ENCODE measurements at places on chromosomes 11 and 22.

DNA sequence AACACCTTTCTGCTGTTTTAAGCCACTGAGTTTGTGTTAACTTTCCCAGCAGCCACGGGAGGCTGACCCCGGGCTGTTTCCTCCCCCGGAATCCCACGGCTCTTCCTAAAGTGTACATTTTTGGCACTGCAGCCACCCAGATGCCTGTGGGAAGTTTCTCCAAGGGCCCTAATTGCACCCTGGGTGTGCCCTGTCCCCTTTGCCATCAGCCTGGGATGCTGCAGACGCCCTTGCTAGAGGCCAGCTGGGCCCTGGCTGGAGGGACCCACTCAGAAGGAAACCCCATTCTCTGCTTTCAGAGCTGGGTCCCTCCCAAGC, 883.3 kb downstream of the BRD1 start:
- DNase-seq, result no peak

DNA sequence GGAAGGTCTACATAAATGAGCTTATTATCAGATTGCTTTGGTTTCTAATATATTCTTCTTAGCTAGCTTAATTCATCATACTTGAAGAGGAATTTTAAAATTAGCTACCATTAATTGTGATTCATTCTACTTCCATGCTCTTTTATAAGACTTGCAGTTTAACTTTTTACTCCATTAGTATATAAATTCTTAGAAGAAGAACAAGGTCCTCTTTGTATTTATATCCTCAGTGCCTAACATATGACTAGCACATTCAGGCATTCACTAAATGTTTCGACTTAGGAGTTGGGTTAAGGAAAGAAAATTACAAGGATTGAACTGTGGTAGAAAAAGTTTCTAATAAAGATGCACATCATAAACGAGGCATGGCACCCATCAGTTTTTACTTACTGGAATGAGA, 1135.5 kb downstream of the JRKL start:
- DNase-seq, result no peak

DNA sequence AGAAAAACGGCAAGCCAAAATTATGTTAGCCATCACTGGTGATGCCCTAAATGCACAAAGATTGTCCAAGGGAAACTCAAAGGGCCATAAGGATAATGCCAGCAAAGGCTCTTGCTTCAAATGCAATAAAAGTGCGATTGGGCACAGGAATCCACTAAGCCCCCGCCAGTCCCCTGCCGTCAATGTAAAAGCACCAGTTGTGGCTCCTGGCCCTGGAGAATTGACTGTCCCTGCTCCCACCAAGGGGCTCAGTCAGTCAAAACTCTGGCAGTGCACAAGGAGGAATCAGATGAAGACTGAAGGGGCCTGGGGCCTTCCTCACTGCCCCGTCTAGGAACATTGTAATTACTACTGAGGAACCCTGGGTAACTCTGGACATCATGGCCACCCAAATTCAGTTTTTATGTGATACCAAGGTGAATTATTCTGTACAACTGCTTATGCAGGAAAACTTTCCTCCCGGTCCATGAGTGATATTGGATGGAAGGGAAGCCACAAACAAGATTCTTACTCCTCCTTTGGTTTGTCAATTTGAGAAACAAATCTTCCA, 85.6 kb downstream of the PIWIL4 start:
- peak; percentile 34 for DNase-seq

- DNase-seq, result no peak
Observed at GRCh38 chr22:32185821-32186220, 19.1 kb downstream of the RFPL2 start.
